Neural progenitor cell (in vitro differentiated cells): ENCODE measurements at places on chromosomes 13 and 19. TPM values are rescaled to one million over a fixed set of nuclear protein-coding genes. Genes with fewer than 3 reads are reported as not detected.
A peak's percentile ranks its signal among the peaks of the same experiment; 100 is the strongest.

Gene PRSS57
- total RNA-seq: not detected in 2 replicates

- H3K4me3 ChIP-seq: peak overlapping the region; percentile 19
- peaks cover 3% of the 10 kb centered on the region for H3K4me1 ChIP-seq
- H3K27me3 ChIP-seq: peaks cover 9% of the 10 kb centered on the region
- DNase-seq: peak; percentile 92
Observed at GRCh38 chr19:12769689-12770088, 5.7 kb downstream of the HOOK2 start.

- DNase-seq: no peak
- no peak overlapping the region for H3K27ac ChIP-seq
- no peak overlapping the region for H3K4me3 ChIP-seq
- H3K27me3 ChIP-seq: no peaks in the 10 kb centered on the region
- no peaks in the 10 kb centered on the region for H3K36me3 ChIP-seq
Observed at GRCh38 chr13:109924376-109924775, 138.0 kb upstream of the IRS2 start.

- H3K4me3 ChIP-seq: no peak overlapping the region
- H3K27me3 ChIP-seq: peaks cover 22% of the 10 kb centered on the region
- H3K36me3 ChIP-seq: no peaks in the 10 kb centered on the region
- H3K4me1 ChIP-seq: no peaks in the 10 kb centered on the region
- peak; percentile 41 for DNase-seq
Observed at GRCh38 chr19:8697671-8698432, 743 bp downstream of the ACTL9 start.

DNA sequence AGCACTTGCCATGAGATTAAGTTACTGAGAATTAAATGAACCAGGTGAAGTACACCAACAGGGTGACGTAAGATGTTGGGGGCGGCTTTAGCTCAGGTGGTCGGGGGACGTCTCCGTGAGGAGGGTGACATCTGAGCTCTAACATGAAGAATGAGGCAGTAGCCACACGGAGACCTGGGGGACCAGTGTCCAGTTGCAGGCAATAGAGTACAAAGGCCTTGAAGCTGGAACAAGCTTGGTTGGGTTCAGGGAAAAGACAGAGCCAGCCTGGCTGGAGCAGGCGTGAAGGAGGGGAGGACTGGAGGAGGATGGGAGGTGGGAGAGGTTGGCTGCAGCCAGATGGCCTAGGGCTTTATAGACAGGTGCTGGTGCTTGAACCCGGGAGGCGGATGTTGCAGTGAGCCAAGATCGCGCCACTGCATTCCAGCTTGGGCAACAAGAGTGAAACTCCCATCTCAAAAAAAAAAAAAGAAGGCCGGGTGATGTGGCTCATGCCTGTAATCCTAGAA lies 1.6 kb downstream of the SPINT2 start:
- H3K27me3 ChIP-seq: no peaks in the 10 kb centered on the region
- no peaks in the 10 kb centered on the region for H3K36me3 ChIP-seq
- H3K4me1 ChIP-seq: peaks cover 33% of the 10 kb centered on the region

DNA sequence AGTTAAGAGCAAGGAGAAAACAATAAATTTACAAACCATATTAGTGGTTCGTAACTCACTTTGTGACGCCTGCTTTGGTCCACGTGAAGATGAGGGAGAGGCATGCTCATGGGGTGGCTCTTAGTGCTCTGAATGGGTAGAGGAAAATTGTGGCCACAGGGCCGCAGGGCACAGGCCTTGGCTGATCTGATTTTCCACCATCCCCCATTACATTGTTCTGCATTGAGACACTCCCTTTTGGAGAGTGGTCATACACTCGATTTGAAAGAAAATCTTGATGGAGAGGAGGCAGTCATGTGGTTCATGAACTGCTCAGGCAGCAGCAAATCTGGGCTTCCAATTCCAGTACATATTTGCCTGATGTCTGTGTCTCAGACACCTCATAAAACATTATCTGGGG lies 815.2 kb downstream of the UQCRFS1 start:
- DNase-seq: no peak
- no peaks in the 10 kb centered on the region for H3K27me3 ChIP-seq
- H3K27ac ChIP-seq: no peak overlapping the region
- no peaks in the 10 kb centered on the region for H3K36me3 ChIP-seq
- peaks cover 33% of the 10 kb centered on the region for H3K4me1 ChIP-seq

DNA sequence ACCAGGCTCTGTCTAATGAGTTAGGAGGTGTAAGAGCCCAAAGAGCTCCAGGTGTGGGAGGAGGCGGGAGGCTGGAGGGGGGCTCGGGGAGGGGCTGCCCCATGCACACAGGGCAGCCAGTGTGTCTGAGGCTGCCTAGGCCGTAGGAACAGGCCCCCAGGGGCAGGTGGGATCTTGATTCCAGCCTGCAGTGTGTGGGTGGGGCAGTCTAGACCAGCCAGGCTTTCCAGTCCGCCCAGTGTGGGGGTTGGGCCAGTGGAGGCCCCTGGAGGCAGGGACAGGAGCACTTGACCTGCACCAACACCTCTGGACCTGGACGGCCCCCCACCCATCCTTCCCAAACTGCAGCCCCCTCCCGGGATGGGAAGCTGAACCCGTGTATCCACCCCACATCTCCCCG lies 5.4 kb upstream of the CAMSAP3 start:
- no peak overlapping the region for H3K4me3 ChIP-seq
- DNase-seq: no peak

GRCh38 chr19:4301590-4302242 lies 473 bp downstream of the TMIGD2 start:
- H3K27me3 ChIP-seq: no peaks in the 10 kb centered on the region
- H3K36me3 ChIP-seq: no peaks in the 10 kb centered on the region
- H3K4me3 ChIP-seq: no peak overlapping the region
- peaks cover 10% of the 10 kb centered on the region for H3K4me1 ChIP-seq
- H3K27ac ChIP-seq: peak overlapping the region; percentile 63

DNA sequence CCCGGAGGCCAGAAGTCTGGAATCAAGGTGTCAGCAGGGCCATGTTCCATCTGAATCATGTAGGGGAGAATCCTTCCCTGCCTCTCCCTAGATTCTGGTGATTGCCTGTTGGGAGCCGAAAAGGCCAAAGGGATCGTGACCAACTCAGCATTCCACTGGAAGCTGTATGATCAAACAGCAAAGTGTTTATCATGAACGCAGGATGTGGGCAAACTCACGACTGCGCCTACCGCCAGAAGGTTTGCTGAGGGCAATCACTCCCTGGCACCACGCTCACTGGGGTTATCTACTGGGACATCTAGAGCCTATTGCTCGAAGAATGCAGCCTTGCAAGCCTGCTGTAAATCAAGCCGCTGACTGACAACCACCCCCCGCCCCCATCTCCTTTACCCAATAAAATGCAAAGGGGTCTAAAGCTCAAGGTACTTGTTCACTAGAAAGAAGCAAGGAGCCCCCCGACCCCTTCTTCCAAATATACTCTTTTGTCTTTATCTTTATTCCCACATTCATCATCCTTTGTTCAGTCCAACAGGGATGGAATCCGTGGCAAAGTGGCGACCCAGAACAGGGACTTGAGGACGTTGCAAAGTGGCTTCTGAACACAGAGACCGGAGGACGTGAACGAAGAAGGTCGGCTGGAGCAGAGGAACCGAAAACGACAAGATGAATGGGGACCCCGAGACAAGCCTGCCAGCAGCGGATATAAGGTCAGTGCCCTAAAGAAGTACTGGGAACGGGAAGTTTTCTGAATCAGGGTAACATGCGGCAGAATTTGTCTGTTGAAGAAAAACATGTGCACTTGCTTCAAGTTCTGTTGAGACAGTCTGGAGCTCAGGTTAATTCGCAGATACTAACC lies 16.8 kb downstream of the CLEC4M start:
- H3K4me1 ChIP-seq: peaks cover 8% of the 10 kb centered on the region
- no peak overlapping the region for H3K27ac ChIP-seq
- DNase-seq: no peak
- H3K36me3 ChIP-seq: no peaks in the 10 kb centered on the region
- H3K4me3 ChIP-seq: no peak overlapping the region

GRCh38 chr13:47004540-47004939 lies 107.7 kb upstream of the HTR2A start:
- no peak overlapping the region for H3K27ac ChIP-seq
- no peaks in the 10 kb centered on the region for H3K4me1 ChIP-seq
- no peak for DNase-seq
- H3K27me3 ChIP-seq: no peaks in the 10 kb centered on the region
- H3K36me3 ChIP-seq: no peaks in the 10 kb centered on the region

- H3K27me3 ChIP-seq: no peaks in the 10 kb centered on the region
- H3K4me1 ChIP-seq: no peaks in the 10 kb centered on the region
- H3K4me3 ChIP-seq: no peak overlapping the region
- no peak overlapping the region for H3K27ac ChIP-seq
- no peaks in the 10 kb centered on the region for H3K36me3 ChIP-seq
Observed at GRCh38 chr13:79458436-79458835, 22.5 kb upstream of the NDFIP2 start.

DNA sequence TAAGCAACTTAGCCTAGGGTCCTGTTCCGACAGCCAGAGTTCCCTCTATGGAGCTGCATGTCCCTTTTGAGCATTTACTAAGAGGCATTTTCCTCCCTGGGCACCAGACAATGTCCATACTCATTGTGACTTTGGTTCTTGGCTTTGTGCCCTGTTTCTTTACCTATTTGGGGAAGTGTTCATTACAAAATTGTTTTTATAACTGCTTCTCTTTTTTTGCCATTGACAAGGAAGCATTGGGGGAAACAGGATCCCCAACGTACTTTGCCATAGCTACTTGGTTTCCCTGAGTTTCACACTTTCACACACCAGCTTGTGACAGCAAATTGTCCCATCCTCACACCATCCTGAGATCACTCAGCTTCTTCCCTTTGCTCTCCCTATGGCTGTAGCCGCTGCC lies 81.1 kb upstream of the SIAH3 start:
- no peaks in the 10 kb centered on the region for H3K36me3 ChIP-seq
- H3K4me1 ChIP-seq: no peaks in the 10 kb centered on the region
- H3K27me3 ChIP-seq: no peaks in the 10 kb centered on the region
- DNase-seq: no peak

GRCh38 chr19:30564551-30565011 lies 192.4 kb downstream of the ZNF536 start:
- H3K27ac ChIP-seq: no peak overlapping the region
- H3K36me3 ChIP-seq: no peaks in the 10 kb centered on the region
- H3K4me3 ChIP-seq: no peak overlapping the region
- H3K4me1 ChIP-seq: no peaks in the 10 kb centered on the region
- no peaks in the 10 kb centered on the region for H3K27me3 ChIP-seq

DNA sequence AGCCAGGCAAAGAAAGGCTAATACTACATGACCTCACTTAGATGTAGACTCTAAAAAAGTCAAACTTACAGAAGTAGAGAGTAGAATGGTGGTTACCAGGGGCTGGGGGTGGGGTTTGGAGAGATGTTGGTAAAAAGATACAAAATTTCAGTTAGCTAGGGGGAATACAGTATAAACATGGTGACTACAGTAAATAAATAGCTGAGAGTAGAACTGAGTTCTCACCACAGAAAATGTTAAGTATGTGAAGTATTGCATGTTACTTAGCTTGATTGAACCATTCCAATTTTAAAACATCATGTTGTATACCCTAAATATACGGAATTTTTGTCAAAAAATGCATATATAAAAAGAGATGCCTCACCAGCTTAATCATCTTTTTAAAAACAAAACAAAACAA lies 67.5 kb upstream of the DOCK9 start:
- DNase-seq: no peak
- H3K4me3 ChIP-seq: no peak overlapping the region
- H3K27me3 ChIP-seq: no peaks in the 10 kb centered on the region
- peaks cover 4% of the 10 kb centered on the region for H3K4me1 ChIP-seq
- H3K36me3 ChIP-seq: no peaks in the 10 kb centered on the region
